ENCODE measurements at places on chromosomes 11 and 22.

- DNase-seq = no peak
Measured at GRCh38 chr22:24901448-24901847, 45.0 kb downstream of the LHFPL7 start.

DNA sequence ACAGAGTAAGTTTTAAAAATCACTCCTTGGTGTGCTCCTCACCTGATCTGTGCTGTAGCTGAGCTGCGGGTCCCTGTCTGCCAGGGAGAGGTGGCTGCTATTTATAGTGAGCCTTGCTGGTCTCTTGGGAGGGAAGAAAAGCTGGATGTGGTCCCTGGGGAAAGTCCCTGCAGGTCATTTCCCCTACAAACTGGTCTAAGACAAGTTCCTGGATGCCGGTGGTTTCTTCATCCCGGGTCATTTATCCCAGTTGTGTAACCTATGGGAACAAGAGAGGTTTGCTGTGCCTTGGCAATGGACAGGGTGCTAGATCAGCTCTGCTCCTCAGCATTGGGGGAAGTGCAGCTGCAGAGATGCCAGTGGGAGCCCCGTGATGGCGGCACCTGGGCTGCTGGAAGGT lies at the start of gene SAA2:
TSS of gene SAA2 (minus strand) at position 108 of the 400 bp plus-strand sequence. CDS start 657 bp downstream, outside the sequence.
- no peak for DNase-seq

DNA sequence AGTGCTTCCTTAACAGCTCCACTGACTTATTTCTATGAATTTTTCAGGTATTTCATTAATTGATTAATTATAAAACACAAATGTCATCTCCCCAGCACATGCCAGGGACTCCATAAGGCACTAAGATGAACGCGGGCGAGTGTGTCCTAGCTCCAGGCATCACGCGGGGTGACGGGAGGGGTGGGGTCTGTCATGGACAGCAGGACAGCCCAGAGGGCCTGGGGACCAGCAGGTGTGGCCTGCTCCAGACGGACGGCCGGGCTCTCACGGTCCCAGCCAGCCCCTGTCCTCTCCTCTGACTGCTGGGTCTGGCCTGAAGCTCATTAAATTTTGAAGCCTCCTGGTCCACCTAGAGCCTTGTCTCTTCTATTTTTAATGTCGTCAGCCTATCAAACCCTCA lies 531.1 kb downstream of the BRD1 start:
- DNase-seq = no peak

GRCh38 chr22:47340851-47341436 lies 578.5 kb downstream of the TBC1D22A start:
- no peak for DNase-seq

- no peak for DNase-seq
Measured at GRCh38 chr22:29882716-29883044, 294 bp upstream of the MTMR3 start.

DNA sequence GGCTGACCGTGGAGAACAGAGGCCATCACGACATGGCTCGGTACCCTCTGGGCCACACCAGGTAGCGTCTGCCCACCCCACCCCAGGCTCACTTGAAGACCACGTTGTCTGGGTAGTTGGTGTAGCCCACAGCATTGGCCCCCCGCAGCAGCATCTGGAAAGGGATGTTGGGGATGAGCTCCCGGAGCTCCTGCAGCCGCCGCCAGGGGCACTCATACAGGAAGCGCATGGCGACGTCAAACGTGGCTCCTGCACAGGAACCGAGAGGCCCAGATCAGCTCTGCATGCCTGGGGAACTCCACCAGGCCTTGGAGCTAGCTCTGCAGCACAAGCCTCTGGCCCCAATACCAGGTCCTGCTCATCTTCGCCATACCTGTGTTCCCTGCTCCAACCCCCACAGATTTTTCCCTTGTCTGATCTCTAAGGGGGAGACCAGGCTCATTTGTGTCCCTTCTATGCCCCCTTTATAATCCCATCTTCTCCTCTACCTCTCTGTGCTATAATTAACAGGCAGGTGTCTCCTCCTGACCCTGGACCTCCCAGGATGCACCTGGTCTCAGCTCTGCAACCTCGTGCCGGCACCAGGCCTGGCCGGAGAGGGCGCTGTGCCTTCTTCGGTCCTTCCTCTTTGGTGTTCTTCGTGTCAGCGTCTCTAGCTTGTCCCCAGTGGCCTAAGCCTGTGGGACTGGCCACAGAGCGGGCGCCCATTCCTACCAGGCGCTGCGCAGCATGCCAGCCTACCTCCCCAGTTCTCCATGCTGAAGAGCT lies 5.0 kb upstream of the LRFN4 start:
- no peak for DNase-seq

Measured in activated CD8-positive, alpha-beta memory T cell treated with anti-CD3 and anti-CD28 coated beads for 4 hours (primary cell).